ENCODE measurements at places on chromosomes 2 and 18. TPM values are rescaled to one million over a fixed set of nuclear protein-coding genes. Genes with fewer than 3 reads are reported as not detected.

Gene GPR45
- 0.22 TPM for total RNA-seq

- DNase-seq, result no peak
Measured at GRCh38 chr2:127416506-127417001, 1.7 kb upstream of the PROC start.

DNA sequence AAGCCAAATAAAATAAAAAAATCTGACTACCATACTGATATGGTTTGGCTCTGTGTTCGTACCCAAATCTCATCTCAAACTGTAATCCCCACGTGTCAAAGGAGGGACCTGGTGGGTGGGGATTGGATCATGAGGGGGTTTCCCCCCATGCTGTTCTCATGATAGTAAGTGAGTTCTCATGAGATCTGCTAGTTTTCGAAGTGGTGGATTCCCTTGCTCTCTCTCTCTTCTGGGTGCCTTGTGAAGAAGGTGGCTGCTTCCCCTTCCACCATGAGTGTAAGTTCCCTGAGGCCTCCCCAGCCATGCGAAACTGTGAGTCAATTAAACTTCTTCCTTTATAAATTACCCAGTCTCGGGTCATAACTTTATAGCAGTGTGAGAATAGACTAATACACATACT is 123.8 kb upstream of the WDSUB1 start:
- DNase-seq, result no peak

DNA sequence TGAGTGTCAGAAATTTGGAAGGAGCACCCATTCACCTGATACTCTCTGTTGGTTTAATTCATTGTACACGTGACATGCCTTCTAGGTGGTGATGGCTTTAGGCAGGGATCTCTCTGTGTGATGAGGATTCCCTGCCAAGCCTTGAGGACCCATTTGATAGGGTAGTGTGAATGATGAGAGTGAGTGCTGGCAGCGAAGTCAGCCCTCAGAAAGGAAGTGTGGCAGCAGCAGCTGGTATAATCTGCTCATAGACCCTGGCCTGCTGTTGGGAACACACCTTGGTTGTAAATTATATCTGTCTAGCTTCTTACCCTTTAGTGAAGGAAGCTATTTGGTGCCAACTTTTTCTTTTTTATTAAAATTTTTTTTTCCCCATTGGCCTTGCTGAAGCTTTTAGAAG is 164.5 kb downstream of the HAUS1 start:
- no peak for DNase-seq

Gene PLEKHH2
- total RNA-seq, result 1.1 TPM

Gene PAIP2B
- 1.7 TPM for total RNA-seq

GRCh38 chr2:207935991-207936370 is 89.3 kb downstream of the PLEKHM3 start:
- DNase-seq, result no peak

- DNase-seq, result peak; percentile 39
Measured at GRCh38 chr2:201618744-201619662, 24.3 kb downstream of the TMEM237 start.

DNA sequence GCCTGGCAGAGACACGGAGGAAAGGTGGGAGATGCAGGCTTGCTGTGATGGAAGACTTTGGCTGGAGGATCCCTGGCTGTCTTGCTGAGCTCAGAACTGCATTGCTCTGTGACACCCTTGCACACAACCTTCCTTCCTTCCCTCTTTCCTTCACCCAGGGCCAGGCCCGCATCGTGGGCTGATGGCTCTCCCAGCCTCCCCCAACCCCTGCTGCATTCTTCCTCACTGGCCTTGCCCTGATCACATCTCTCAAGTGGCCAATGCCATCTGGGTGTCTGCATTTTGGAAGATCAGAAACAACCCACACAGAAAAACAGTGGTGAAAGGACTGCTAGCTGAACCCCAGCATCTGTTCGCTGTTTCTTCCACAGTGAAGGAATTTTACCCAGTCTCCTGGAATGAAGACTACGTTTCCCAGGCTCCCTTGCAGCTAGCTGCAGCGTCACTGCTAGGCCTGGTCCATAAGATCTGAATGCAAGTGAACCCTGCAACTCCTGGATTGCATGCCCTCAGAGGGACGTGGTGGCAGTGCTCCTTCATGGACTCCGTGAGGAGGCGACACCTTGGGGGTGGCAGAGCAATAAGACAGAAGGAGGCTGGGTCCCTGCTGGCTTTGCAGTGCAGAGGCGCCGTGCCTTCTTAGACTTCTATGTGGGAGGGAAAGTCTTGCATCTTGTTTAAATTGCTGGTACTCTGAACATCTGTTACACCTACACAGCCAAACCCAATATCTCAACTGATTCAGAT is 78.9 kb upstream of the YWHAQ start:
- DNase-seq, result no peak

DNA sequence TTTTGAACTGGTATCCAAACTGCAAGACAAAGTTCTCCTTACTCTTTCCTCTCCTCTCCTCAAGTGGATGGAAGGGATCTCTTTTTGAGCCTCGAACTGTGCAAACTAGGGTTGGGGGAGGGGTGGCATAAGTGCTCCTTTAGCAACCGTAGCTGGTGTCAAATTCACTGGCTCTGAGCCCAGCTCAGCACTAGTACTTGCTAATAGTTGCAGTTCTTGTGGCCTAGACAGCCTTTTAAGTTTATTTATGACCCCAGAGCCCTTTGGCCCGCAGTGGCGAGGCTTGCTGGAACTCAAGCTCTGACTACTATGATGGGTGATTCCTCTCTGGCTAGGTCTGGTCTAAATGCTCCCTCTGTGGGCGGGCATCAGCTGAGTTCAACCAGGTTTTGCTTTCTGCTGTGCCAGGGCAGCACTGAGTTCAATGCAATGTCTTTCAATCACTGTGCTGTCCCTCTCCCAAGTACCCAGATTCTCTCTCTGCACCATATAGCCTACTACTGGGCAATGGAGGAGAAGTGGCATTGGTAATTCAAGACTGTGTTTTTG is 528.4 kb upstream of the SYT4 start:
- peak; percentile 61 for DNase-seq

Gene ANTXR1
- total RNA-seq, result 71.7 TPM

GRCh38 chr2:209424199-209424701 is 403 bp downstream of the MAP2 start:
- no peak for DNase-seq

DNA sequence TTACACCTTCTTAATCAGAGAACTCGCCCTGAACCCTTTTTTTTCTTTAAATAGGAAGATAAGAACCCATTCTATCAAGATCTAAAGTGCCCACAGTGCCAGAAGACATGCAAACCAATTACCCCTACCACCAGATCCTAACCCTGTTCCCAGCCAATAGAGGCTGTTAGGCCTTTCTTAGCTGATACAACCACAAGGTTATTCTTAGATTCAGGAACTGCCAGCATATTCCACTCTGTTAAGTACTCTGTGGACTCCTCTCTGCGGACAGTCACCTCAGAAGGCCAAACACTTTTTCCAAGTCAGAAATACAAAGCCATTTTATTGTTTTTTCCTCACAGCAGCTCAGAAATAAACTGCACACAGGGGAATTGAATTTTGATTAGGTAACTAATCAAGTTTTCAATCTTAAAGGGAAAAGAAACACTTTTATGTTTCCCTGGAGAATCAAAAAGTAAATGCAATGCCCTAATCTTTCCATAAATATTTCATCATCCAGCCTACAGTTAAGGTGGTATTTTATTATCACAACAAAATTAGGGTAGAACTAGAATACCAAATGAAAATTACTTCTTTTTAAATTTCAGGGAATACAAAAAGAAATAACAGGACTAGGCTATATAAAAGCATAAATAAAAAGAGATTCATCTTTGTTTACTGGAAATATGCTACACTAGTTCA is 111.4 kb downstream of the NBAS start:
- DNase-seq, result no peak

GRCh38 chr2:180146541-180146940 is 139.4 kb upstream of the CWC22 start:
- DNase-seq, result no peak

GRCh38 chr2:174522553-174522952 is 35.7 kb upstream of the GPR155 start:
- DNase-seq, result no peak

- DNase-seq, result no peak
Measured at GRCh38 chr18:79542876-79543750, 136.5 kb upstream of the CTDP1 start.

Gene GPR39
- total RNA-seq, result 4.0 TPM

DNA sequence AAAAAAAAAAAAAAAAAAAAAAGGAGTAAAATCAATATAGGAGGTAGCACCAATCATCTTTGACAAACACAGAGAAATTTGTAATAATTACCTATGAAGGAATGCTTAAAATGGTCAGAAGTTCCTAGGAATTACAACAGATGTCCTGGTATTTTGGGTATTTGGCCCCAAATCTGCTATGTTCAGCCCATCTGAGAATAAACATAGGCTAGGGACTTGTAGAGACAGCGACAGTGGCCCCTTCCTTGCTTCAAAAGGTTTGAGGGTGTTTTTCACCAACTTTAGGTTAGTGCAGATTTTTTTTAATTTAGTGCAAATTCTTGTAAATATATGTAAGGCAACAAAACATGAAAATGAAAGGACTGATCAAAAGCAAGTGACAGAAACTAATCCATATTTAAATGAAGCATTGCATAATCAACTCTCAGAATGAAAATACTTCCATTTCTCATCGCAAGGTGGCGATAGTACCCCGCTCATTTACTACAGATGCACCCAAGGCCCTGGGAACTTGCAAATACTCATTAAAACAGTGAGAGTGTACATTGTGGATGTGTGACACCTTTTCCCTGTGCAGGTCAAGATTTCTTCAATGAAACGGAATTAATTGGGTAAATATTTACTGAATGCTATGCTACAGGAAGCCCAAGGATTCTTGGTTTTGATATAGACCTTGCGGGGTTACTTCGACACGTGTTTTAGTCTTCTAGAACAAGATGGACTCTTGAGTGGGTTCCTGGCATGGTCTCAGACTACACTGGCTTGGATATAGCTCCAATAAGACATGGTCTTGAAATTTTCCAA is 44.6 kb downstream of the FAM124B start:
- DNase-seq, result peak; percentile 32

GRCh38 chr2:207993151-207993763 is 32.1 kb downstream of the PLEKHM3 start:
- peak; percentile 74 for DNase-seq

DNA sequence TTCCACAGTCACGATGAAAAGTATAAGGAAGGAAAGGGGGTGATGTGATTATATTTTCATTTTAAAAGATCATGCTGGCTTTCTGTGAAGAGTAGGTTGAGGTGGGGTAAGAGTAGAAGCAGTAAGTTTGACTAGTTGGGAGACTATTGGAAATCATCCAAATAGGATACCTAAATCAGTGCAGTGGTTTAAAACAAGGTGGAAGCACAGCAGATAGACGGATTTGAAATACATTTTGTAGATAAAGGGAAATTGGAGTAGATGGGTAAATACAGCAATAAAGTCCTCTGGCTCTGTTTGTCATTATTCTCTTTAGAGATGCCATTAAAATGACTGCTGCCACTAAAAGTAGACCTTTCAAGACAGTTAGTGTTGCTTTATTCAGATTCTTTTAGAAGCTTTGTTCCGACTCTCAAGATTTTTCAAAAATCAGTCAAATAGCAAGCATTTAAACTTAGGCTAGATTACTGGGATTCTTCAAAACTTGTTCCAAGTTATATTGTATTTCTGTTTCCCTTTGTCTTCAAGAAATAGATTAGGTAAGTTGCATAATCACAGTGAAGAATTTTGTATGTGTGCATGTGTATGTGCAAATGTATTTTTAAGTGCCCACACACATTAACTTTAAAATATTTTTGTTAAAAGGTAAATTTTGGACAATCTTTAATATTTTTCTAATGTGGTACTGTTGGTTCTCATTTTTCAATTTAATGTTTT is 61.7 kb upstream of the DTNA start:
- DNase-seq, result no peak

GRCh38 chr2:45012733-45013132 is 3.5 kb upstream of the SIX2 start:
- no peak for DNase-seq

GRCh38 chr2:241550616-241551580 is 7.6 kb upstream of the BOK start:
- no peak for DNase-seq

- no peak for DNase-seq
Measured at GRCh38 chr2:161354106-161354505, 45.9 kb downstream of the PSMD14 start.

Gene PSD4
- total RNA-seq, result 2.6 TPM

DNA sequence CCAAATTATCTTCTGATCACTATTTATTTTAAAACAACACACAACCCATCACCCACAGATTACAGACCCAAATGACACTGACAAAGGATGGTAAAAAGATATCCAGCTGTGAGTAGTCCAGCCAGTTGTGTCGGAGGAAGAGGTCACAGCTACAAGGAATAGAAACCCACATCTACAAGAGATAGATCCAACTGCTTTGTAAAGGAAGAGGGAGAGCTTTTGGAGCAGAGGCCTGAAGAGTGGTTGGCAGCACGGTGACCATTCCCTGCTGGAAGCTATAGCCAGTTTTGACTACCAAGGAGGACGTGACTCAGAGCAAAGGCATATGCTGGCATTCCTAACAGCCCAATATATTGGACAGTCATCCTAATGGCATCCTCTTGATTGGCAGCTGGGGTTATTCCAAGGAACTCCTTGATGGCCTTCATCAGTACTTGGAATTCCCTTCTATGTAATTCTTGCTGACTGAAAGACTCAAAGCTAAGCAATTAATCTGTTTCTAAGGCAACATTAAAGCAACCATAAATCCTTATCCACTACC is 17.1 kb downstream of the SLC8A1 start:
- peak; percentile 99 for DNase-seq

Gene MATN3
- 13.3 TPM for total RNA-seq

- DNase-seq, result no peak
Measured at GRCh38 chr2:96088340-96089335, 27.7 kb downstream of the ADRA2B start.

Gene M1AP
- total RNA-seq, result 0.20 TPM

- no peak for DNase-seq
Measured at GRCh38 chr2:85246348-85246747, 81.4 kb downstream of the TGOLN2 start.

DNA sequence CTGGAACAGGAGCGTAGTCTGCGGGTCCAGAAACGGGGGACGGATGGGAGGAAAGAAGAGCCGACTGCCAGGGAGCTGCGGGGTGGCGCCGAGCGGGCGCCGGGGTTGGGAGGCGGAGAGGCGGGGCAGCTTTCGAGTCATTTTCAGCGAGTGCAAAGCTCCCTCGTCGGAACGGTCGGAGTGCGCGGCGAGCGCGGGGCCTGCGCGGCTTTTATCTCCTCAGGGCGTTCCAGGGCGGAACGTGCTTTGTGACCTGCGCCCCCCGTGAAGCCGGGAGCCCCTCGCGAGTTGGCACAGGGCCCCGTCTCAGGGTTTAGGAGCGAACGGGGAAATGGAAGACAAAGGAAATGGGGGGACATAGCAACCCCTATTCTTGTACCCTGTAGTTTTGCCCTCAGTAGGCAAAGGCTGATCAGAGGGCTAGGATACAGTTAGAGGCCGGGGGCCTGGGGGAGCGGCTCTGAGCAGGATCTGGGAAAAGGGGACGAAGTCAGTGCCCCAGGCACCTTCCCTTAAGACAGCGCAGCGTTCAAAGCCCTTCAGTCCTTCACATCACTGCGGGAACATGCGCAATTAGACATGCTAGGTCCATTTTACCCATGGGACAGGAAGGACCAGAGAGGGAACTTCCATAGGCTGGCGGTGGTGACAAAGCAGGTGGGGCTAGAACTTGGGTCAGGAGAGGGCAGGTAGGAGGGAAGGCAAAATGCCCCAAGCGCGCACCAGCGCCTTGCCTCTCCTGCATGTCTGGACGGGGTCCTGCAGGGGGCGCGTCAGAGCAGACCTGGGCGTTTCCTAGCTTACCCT is 60.1 kb upstream of the IL1RL1 start:
- peak; percentile 14 for DNase-seq

Gene OR6B3
- total RNA-seq, result not detected

GRCh38 chr2:160165996-160166395 is 34.1 kb downstream of the ITGB6 start:
- no peak for DNase-seq

- no peak for DNase-seq
Measured at GRCh38 chr2:187966924-187967323, 324.8 kb upstream of the GULP1 start.
